ENCODE measurements at places on chromosomes 3 and 15.

- DNase-seq = no peak
These were observed 21.2 kb upstream of the SHC4 start for GRCh38 chr15:48984811-48985352.

DNA sequence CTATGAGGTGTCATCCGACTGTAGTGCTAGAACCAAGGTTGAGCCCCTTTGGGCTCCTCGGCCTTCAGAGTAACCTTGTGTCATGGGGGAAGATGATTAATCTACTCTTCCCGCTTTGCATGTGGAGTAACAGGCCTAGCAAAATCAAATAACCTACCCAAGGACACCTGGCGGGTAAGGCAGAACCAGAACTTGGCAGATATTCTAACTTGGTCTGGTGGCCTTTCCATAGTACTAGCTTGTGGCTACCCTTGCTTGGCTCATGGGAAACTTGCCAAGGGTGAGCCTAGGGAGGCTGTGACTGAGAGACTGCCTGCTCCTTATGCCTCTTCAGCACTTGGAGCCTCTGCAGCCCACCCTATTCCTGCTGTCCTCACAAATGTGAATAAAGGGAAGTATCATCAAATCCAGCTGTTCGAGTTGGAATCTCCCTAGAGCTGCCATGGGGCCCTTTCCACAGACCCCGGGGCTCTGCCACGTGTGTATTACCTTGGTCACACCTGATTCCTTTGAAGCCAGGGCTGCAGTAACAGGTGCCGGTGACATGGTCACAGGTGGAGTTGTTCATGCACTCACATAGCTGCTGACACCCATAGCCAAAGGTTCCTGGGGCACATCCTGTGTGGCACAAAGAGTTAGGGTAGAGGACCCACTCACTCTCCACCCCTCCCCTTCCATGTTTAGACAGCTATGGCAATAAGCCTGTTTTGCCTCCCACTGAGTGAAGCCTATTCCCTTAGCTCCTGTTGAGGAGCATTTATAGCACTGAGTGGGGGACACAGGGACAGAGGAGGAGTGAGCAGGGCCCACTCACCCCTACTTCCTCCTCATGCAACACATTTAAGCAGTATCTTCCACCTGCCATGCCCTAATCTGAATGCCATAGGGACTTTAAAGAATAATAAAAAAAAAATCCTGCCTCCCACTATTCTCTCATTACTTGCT lies 46.0 kb downstream of the RAB11A start:
- DNase-seq = no peak

- DNase-seq = no peak
These were observed 163.8 kb upstream of the ARHGEF26 start for GRCh38 chr3:153957421-153957820.

- no peak for DNase-seq
These were observed 67.9 kb upstream of the RBP1 start for GRCh38 chr3:139607257-139608107.

DNA sequence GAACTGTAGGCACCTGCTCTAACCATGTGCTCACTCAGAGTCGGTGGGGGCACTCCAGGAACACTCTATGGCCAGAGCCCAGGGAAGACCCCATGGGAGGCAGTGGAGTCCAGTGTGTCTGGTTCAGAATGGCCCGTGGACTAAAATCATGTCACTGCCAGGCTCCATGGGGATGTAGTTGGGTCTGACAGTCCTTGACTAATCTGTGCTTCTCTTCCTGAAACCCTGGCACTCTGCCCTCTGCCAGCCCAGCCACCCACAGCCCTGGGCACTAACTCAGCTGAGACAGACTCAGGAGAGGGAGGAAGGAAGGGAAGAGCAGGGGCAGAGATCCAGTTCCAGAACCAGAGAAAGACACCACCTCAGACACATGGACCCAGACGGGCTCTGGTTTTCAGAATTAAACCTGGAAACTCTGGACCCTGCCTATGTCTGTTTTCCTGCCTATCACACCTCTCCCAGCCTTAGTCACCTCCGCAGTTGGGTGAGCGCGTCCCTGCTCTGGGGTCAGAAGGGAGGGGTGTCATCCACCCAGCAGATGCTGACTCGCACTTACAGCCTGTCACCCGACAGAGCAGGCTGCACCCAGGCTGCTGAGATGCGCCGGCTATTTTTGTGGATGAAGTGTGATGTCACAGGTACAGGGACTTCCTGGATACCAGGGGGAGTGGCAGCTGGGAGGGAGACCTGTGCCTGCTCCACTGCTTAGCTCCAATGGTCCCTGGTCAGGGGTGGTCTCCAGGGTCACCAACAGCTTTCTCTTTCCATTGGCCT lies 56.8 kb upstream of the INSYN1 start:
- DNase-seq = peak; percentile 32

- DNase-seq = no peak
These were observed 135.0 kb upstream of the WNT5A start for GRCh38 chr3:55622116-55622515.

- DNase-seq = peak; percentile 60
These were observed 62.3 kb upstream of the PLSCR4 start for GRCh38 chr3:146313031-146313745.

DNA sequence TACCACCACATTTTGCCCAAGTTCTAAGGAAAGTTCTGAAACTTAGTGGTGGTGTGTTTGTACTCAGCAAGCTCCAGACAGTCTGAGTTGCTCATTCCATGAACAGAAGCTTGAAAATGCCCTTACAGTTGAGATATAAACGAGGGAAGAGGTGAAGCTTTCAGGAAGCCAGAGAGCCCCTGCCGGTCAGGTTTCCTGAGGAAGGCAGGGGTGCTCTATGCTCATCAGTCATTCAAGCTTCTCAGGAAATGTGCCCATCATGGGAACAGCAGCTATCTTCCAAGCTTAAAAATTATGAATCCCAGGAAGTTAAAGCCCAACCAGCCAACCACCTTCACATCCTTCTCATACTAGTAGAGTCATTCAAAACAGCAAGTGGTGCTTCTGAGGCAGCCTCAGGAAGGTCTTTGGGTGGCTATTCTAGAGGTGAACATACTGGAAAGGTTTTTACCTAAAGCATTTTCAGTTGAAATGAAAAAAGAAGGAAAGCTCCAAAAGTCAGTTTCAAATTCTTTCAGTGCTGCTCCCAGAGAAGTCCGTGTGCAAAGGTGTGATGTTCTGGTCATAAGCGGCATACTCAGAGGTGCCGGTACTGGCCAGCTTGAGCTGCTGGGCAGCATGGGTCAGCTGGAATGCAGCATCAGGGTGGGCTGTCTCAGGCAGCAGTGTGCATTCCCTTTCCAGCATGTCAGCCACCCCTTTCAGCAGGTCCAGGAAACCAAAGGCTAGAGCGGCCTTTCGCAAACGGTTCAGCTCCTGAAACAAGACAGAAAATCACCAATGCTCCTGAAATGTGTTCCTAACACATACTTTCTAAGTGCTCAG lies 31.8 kb downstream of the INTS14 start:
- no peak for DNase-seq

DNA sequence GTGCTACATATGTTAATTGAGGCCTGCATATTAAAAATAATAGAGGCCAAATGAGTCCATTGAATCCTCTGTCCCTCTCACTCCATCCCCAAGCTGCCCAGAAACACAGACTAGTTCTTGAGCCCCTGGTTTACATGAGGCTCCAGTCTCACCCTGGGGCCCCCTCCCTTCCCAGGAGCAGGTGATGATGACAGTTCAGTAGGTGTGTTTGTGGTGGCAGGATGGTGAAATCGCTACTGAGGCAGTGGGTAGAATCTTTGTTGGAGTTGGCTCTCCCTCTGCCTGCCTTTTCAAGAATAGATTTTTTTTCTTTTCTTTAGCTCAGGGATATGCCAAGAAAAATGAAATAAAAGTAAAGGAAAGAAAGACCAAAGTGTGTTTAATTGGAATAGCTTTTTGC lies 288.7 kb downstream of the EPHB1 start:
- DNase-seq = no peak

DNA sequence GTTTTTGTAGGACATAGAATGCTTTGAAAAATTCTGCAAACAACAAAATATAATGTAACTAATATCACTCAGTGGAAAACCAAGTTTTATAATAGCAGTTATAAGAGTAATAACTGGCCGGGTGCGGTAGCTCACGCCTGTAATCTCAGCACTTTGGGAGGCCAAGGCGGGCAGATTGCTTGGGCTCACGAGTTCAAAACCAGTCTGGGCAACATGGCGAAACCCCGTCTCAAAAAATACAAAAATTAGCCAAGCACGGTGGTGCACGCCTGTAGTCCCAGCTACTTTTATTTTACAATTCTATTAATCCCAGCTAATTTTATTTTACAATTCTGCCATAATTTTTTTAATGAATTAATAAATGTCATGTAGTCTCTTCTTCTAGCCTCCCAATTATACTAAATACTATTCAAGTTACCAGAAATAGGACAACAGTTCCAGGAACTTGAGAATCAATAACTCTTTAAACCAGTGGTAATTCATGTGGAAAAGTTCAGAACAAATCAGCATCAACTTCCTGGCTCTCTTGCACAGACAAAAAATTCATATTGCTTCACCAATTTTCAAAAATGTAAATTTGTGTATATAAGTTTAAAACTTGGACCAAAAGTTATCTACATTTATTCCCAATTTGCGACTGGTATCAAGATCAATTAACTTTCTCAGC lies 2.2 kb downstream of the DENND4A start:
- DNase-seq = no peak

DNA sequence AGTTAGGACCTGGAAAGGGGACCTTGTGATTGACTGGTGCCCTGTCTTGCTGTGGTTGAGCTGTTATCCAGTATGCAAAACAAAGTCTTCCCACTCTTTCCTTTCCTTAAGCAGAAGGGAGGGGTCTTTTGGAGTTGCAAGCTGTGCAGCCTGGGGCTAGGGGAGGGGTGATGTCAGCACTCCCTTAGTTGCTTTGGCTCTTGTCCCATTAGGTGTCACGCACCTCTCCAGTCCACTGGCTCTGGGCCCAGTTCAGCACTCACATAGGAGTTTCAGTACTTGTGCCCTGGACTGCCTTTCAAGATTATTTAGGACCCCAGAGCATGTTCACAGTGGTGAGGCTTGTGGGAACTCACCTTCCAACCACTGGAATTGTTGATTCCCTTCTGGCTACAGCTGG lies 238.5 kb downstream of the DOCK3 start:
- peak; percentile 8 for DNase-seq

DNA sequence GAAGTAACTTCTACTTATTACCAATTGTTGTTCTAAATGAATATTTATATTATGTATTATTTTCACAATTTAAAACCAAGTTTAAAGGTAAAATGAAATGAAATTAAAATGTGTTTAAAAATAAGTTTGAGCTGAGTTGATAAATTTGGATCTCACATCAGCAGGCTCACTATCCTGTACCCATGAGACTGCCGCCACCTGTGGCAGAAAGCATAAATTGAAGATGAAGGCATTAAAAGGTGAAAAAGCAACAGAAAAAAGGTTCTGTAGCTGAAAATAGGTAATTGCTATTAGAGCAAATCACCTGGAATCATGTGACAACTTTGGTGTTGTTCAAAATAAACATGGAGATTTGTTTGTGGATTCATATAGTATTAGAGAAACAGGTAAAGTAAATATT lies 133.0 kb upstream of the CADM2 start:
- DNase-seq = no peak

DNA sequence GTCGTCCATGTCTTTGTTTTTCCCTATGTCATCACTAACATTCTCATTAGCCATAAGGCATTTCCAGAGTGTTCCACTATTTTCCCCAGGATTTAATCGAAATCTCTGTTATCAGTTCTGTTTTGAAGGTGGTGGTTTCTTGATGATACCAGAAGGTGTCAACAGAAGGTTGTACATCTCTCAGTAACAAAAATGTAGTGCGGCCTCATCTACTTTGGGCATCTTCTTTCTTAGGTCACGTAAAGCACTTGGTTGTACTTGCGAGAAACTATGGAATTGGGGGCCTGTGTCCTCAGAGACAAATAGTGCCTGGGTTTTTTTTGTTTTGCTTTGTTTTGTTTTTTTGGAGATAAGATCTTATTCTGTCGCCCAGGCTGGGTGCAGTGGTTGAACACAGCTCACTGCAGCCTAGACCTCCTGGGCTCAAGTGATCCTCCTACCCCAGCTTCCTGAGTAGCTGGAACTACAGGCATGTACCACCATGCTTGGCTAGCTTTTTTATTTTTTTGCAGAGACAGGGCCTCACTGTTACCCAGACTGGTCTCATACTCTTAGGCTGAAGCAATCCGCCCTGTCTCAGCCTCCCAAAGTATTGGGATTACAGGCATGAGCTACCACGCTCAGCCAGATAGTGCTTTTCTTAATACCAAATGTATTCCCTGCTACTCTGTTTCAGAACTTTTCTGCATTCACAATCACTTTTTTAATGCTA lies 61.2 kb upstream of the FURIN start:
- DNase-seq = no peak

GRCh38 chr3:22443571-22444233 lies 692.7 kb upstream of the ZNF385D start:
- DNase-seq = no peak

DNA sequence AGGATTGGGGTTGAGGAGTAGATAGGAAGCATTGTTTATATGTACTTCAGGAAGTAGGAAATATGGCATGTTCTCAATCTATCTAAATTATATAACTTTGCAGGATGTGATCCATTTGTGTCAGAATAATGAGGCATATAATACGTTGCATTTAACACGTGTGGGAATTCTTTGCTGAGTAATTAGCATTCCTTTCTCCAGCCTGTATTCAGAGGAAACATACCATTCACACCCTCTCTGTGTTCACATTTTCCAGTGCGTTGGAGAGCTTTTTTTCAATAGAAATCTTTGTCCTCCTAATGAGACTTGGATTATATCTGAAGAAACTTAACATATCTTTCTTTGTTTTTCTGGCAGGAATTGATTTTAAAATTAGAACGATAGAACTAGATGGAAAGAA lies 33.0 kb upstream of the APH1B start:
- no peak for DNase-seq

DNA sequence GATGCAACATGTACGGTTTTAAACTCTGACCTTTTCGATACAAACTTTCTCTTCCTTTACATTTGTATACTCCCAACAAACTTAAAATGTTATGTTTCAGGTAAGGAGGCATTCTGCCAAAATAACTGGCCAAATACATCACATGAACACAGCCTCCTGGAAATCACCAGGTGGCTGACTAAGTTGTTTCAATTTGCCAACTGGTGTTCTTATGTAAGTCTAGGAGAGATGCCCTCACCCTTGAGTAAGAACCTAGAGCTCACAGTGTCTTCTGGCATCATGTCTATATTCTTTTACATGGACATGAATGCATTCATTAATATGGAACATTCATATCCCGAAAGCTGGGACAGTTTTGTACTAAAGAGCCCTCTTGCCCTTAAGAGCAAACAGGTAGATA lies 341.1 kb upstream of the NR2F2 start:
- no peak for DNase-seq

- DNase-seq = no peak
These were observed 1.4 kb downstream of the SETD5 start for GRCh38 chr3:9398700-9399336.

- DNase-seq = no peak
These were observed 297.9 kb downstream of the GABRG3 start for GRCh38 chr15:27268923-27269322.

GRCh38 chr3:150220799-150221198 lies 187.3 kb upstream of the TSC22D2 start:
- no peak for DNase-seq

- DNase-seq = peak; percentile 91
These were observed 12.6 kb upstream of the LMAN1L start for GRCh38 chr15:74799856-74800558.
